ENCODE measurements at places on chromosomes 6 and 20. TPM values are rescaled to one million over a fixed set of nuclear protein-coding genes. Genes with fewer than 3 reads are reported as not detected.

Gene TPD52L1
- total RNA-seq = 22.8 TPM

Gene PLCB4
- 5.9 TPM for total RNA-seq

Gene TRMT6
- 15.5 TPM for total RNA-seq

Gene POU5F1
- 3,419 TPM for total RNA-seq

Gene PPDPF
- total RNA-seq = 141 TPM

Gene GJA10
- total RNA-seq = not detected

Gene LTB
- not detected for total RNA-seq

Gene PHACTR1
- 11.7 TPM for total RNA-seq

- H3K36me3 ChIP-seq = no peaks in the 10 kb centered on the region
- H3K4me1 ChIP-seq = no peaks in the 10 kb centered on the region
- H3K4me3 ChIP-seq = no peak overlapping the region
- no peak for DNase-seq
- H3K27ac ChIP-seq = no peak overlapping the region
Measured at GRCh38 chr6:69780585-69781178, 16.1 kb downstream of the LMBRD1 start.

GRCh38 chr20:10963717-10964266 lies 290.0 kb upstream of the JAG1 start:
- H3K27me3 ChIP-seq = no peaks in the 10 kb centered on the region
- H3K4me3 ChIP-seq = no peak overlapping the region
- no peaks in the 10 kb centered on the region for H3K4me1 ChIP-seq
- no peaks in the 10 kb centered on the region for H3K36me3 ChIP-seq
- H3K27ac ChIP-seq = no peak overlapping the region
